ENCODE measurements at places on chromosomes 12 and 14. TPM values are rescaled to one million over a fixed set of nuclear protein-coding genes. Genes with fewer than 3 reads are reported as not detected.

GRCh38 chr14:56131865-56132833, 13.9 kb downstream of the PELI2 start:
- DNase-seq = no peak

The MGP gene
- 0.09 TPM for total RNA-seq

DNA sequence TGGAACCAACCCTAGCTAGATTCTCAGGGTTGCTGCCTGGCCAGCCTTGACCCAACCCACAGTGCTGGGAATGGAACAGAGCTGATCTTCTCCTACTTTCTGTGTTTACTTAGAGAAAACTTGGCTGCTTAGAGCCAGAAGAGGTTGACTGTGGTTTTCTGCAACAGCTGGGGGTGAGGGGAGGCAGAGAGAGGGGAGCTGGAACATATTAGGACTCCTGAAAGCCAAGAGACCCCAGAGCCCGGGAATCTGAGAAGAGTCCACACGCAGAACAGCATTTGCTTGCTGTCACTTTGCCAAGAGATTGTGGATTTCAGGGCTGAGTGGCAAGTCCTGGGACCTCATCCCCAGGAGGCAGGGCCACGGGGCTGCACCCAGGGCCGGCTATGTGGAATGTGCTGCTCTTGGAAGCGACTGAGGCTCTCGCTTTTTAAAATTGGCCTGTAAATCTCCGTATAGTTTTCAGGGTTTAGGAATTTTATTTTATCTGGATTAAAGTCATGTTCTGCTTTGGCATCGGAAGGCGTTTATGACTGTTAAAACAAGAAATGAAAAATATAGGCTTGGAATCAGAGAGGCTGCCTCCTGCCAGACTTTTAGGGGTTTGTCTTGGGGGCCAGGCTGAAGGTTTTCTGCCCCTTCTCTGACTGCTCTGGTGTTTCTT, 22.3 kb upstream of the MED13L start:
- no peak for DNase-seq

The SLC4A8 gene
- 14.4 TPM for total RNA-seq

GRCh38 chr12:2793561-2793960, 1.2 kb upstream of the FKBP4 start:
- DNase-seq = no peak

- DNase-seq = peak; percentile 13
Measured at GRCh38 chr14:70567791-70568190, 32.7 kb downstream of the MED6 start.

DNA sequence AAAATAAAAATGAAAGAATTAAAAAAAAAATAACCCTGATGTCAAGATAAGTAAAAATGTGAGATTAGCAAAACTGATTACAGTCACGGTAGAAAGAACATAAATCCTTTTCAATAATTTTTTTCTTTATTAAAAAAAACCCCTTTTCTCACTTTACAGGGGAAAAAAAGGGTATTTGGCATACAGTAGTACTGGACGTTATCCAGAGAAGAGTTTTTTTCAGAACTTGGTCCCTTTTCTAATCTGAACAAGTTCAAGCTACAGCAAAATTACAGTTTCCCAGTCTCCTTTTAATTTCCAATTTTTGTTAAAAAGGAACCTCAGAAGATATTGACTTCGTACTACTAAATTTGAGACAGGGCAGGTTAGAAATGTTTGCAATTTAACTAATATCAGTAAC, 134.7 kb upstream of the DCN start:
- DNase-seq = no peak

GRCh38 chr12:109293106-109293505, 16.0 kb downstream of the FOXN4 start:
- no peak for DNase-seq

The FAM186B gene
- total RNA-seq = 0.05 TPM

DNA sequence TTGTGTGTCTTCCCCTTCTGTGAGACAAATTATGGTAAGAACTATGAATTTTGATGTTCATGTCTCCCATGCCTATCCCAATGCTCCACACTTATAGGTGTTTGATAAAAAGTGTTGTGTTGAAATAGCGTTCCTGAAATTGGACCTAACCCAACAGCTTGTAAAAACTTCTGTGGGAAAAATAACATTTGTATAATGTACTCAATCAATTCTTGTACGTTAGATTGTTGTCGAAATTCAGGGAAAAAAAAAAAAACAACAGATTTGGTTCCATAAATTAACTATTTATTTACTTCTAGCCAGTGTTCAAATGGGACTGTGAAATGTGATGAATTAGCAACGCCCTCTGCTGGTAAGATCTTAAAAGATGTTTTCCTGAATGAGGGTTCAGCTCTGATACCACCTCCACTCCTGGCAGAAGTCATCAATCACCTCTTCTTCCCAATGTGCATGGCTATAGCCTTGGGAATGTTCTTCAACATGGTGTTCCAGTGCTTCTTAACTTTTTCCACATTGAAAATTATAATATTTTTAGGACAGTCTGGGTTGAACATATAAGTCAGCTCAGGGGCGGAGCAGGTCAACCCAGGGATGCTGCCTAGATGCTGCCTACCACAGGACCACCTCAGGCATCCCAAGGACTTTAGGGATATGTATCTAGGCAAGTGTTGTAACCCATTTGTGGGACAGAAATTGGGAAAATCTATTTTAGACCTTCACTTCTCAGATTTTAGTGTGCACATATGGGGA, 170.6 kb downstream of the OTOGL start:
- DNase-seq = peak; percentile 34

The PTPRO gene
- not detected for total RNA-seq

- DNase-seq = no peak
Measured at GRCh38 chr12:107035733-107036132, 48.8 kb upstream of the MTERF2 start.

The RAB35 gene
- total RNA-seq = 35.5 TPM

The SERPINA9 gene
- 0.34 TPM for total RNA-seq

The CAPS2 gene
- 3.8 TPM for total RNA-seq

GRCh38 chr12:32034045-32034444, 72.6 kb upstream of the BICD1 start:
- peak; percentile 25 for DNase-seq

All from A172 (cell line).